ENCODE measurements at places on chromosomes 1 and 21.

- no peak for DNase-seq
These were observed 477.1 kb upstream of the NEGR1 start for GRCh38 chr1:72759486-72759885.

GRCh38 chr1:1210726-1211540, 3.0 kb downstream of the TNFRSF4 start:
- no peak for DNase-seq

GRCh38 chr21:35044128-35044527, 5.0 kb downstream of the RUNX1 start:
- DNase-seq, result no peak

GRCh38 chr1:53257454-53258081, 19.2 kb upstream of the MAGOH start:
- DNase-seq, result no peak

DNA sequence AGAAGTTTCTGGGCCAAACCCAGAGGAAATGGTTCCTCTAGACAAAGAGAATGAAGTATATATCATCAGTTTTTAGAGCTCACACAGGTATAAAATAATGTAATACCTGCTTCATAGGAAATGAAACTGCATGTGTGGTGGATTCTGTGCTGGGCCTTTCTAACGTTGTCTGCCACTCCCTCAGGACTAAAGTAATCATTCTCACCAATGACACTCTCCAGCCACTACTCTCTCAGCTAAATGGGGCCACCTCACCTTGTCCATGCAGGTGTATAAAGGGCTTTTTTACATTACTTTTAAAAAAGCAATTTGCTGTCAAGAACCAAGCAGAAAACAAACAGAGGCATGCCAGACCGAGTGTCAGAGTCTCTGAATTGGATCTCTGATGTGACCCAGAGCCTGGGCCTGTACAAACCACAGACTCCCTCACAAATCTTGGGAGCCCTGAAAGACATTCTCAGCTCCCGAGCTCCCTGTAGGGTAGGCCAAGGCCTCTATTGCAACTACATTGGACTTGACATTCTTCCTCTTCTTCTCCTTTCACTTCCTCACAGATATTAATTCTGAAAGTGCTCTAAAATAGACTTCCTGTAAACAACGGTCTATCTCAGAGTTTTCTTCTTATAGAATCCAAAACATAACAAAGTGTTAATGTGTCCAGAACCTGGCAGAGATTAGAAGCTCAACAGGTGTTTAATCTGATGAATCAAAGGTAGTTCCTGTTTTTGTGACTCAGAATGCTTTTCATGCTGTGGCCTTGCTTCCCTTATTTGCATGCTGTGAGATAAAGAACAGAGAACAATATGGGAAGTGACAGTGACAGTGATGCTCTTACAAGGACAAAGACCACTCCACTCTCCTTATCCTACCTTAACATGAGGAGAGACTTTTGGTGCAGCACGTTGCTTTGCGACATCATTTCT, 8.6 kb downstream of the AIM2 start:
- no peak for DNase-seq

- no peak for DNase-seq
These were observed 29.2 kb downstream of the OLIG1 start for GRCh38 chr21:33099131-33099530.

DNA sequence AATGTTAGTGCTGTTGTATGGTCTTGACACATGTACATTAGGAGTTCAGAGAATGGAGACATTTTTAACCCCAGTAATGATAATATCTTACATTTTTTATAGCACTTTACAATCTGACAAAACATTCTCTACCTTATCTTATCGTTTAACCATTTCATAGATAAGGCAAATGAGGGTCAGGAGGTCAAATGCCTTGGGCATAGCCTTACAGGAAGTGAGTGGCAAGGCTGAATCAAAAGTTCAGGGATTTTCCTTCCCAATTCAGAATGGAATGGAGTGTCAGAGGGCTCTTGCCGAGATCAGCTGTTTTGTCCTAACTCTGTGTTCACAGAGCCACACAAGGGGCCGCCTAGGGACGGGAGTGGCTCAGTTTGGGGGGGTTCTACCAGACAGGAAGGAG, 57.6 kb upstream of the AK4 start:
- no peak for DNase-seq

DNA sequence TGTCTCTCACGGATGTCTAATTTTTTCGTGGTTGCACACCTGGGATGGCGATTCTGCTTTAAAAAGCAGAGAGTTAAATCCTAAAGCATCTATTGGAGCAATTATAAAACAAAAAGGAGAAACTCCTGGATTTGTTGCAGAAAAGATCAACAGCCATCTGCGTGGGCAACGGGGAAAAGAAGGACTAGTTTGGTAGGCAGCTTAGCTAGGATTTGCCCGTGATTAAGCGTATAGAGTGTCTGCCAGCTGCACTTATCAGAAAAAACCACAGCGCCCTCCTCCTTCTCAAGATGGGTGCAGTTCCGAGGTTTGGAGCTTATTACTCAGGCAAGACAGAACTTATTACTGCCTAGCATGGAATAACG, 526 bp upstream of the SLC25A24 start:
- DNase-seq, result peak; percentile 2

DNA sequence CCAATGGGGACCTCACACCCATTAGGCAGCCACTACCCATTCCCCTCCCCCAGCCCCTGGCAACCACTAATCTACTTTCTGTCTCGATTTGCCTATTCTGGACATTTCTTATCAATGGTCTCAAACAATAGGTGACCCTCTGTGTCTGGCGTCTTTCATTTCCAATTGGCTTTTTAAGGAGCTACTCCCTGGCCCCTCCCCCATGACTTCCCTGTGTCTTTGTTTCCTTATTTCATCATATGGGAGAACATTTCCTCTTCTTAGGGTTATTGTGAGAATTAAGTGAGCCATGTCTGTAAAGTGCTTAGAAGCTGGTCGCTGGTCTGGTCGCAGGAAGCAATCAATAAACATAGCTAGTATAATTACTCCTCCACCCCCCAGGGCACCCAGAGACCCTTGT, 80.9 kb downstream of the SPSB1 start:
- no peak for DNase-seq

DNA sequence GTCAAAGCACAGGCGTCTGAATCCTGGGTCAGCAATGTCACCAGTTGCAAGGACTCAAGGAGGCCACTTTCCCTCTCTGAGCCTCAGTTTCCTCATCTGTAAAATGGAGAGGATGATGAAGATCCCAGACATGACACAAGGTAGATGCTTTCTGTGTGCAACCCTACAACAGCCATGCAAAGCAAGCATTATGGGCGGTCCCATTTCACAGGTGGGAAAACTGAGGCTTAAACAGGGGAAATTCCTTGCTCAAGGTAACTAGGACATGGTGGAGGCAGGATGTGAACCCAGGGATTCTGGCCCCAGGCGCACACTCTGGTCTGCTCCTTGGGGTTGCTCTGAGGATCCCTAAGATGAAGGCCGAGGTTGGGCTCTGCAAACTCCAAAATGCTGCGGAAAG, 311.0 kb downstream of the PTPRU start:
- DNase-seq, result no peak

DNA sequence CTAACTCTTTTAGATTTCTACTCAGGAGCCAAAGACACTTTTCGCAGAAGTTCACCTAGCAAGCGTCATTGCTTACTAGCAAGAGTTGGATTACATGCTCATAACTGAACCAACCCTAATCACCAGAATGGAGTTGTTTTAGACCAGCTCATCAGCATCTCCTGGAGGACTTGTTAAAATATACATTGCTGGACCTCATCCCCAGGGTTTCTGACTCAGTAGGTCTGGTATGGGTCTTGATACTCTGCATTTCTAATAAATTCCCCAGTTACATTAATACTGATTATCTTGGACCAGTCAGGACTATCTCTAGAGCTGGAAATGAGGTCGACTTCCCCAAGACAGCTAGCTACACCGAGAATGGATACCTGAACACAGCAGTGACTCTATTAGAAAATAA, 9.7 kb upstream of the PRDX6 start:
- DNase-seq, result no peak

GRCh38 chr1:46446646-46447498, 42.8 kb upstream of the DMBX1 start:
- DNase-seq, result peak; percentile 42

DNA sequence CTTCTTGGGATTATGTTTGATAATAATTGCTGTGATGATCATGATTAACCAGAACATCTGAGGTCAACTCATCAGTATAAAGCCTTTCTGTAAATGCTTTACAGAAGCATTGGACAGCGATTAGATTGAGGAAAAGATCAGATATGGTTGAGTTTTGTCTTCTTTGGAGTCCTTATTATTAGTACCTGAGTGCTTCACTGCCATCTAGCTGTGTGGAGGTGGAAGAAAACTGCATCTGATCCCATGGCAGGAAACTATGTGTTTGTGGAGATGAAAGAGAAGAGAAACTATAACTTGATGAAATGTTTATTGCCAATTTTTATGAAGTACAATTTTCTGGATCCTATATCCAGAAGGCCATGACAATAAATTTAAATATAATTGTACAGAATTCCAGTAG, 11.4 kb downstream of the FLG2 start:
- DNase-seq, result no peak

All from effector memory CD4-positive, alpha-beta T cell (primary cell).